Astrocyte (in vitro differentiated cells and primary cell): ENCODE measurements at places on chromosomes 12 and 14.

GRCh38 chr14:54805070-54805444, 97.6 kb downstream of the GCH1 start:
- DNase-seq: no peak

GRCh38 chr12:30515351-30515750, 180.3 kb downstream of the IPO8 start:
- DNase-seq: peak; percentile 27

DNA sequence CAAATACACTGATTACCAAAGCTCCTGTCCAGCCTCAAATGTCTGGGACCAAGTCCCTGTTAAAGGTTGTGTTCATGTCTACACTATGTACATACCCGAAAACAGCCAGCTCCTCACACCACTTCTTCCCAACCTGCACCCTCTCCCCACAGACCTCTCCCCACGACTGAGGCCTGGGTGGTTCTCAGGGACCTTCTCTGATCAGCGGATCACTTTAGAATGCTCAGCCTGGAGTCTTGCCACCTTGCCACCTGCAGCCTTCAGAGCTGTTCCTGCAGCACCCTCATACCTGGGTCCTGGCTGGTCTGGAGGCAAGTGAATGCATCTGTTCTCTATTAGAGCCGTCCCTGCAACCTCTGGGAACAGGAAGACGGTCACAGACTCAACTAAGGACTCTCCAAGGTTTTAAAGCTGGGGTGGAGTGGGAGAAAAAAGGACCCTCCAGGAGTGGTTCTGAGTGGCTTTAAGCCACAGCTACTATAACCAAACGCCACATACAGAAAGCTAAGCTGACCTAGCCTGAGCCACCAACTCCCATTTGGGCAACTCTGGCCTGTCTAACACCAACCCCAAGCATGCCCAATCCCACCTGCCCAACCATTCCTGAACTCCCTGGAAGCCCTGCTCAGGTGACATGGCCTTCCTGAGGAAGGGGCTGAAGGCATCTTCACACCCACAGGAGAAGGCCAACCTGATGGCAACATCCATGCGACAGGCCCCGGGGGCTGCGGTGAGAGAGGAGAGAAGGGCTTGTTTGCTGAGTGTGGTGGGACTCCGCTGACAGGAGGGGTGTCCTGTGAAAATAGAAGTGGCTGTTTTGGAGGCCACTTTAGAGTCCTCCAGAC, 8.6 kb downstream of the KRT2 start:
- DNase-seq: no peak

- no peak for DNase-seq
Observed at GRCh38 chr14:100329233-100330006, 6.3 kb downstream of the SLC25A47 start.

DNA sequence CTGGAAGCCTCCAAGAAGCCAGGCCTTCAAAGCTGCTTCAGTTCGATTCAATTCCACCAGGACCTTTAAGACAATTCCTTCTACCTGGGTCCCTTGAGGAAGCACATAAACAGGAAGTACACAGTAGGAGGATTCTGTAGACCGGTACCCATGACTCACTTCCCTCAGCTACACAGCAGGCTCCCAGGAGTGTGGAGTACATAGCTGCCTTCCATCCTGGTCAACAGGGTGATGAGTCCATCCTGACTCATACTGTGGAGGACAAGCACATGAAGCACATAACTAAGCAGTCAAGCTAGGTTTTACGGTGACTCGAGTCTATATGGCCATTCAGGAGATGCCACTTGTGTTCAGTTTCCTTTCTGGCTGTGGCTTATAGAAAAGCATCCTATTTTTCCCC, 197.6 kb upstream of the RBM19 start:
- DNase-seq: peak; percentile 16

DNA sequence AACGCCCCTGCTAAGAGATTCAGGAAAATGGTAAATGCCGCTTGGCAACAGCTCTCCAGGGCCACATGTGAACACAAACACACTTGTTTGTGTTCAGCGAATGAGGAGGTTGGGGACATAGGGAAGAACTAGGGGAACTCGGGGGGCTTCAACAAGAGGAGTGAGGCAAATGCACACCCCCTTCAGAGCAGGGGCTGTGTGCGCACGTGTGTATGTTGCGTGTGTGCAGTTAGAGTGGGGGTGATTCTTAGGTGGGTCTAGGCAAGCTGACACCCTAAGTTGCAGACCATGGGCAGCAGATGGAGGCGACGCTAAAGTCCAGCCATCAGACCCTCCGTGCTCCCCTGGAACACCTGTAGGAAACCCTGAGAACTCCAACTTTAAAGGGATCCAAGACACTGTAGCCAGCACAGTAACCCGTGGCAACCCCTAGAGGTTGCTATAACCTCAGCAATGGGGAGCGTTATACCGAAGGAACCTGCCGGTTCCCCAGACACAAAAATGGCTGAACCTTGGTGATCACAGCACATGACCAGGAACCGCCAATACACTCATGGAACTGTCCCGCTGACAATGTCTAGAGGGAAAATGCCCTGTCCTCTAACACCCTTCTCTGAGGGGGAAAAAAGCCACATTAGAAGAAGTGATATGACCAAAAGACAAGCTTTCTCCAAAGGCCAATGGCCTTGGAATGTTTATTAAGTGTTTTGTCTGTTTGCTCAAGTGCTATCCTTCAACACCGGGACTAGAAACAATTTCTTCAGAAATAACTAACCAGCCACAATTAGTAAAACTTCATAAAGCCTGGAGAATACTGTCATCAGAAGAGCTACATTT, 86.5 kb upstream of the CEP83 start:
- peak; percentile 52 for DNase-seq

- DNase-seq: no peak
Observed at GRCh38 chr14:100268591-100269207, 29.8 kb downstream of the YY1 start.

DNA sequence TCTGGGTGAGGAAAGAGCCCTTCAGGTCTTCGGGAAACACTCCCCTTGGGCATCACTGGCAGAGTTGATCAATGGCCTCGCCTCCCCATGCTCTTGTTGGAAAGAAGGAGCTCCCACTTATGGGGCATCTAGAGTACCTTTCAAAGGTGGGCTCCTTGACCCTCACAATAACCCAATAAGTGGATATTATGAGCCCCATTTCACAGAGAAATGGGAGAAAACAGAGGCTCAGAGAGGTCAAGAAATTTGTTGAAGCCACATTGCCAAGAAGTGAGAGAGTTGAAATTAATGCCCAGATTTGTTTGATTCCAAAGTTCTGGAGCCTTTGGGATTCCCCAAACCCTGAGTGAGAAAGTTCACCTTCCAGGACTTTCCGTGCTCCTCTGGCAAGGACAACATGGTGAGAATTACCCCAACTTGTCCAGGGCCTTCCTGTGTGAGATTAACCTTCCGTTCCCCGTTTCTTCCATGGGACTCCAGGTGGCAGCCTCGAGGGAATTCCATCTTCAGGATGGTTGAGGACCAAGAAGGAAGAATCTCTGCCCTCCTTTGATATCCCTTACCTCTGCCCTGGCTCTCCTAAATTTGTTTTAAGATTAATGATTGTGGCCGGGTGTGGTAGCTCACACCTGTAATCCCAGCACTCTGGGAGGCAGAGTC, 7.5 kb upstream of the CHD4 start:
- DNase-seq: no peak

- peak; percentile 62 for DNase-seq
Observed at GRCh38 chr12:94109160-94109559, 39.2 kb upstream of the PLXNC1 start.

DNA sequence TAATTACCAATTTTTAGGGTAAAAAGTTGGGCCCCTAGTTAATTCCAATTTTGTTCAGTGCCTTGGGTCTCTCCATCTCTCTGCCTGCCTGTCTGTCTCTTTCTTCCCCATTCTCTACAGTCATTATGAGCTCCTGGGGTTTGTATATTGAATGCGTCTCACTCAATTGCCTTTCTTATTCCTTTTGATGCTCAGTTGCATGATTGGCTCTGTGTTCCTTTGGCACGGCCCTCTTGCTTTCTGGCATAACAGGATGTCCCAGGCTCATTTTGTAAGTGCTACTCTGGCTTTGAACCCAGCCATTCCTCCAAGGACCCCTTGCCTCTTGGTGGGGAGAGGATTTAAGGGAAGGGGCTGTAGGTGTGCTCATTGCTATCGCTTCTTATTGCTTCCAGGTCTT, 35.6 kb downstream of the ZNF664 start:
- DNase-seq: no peak

DNA sequence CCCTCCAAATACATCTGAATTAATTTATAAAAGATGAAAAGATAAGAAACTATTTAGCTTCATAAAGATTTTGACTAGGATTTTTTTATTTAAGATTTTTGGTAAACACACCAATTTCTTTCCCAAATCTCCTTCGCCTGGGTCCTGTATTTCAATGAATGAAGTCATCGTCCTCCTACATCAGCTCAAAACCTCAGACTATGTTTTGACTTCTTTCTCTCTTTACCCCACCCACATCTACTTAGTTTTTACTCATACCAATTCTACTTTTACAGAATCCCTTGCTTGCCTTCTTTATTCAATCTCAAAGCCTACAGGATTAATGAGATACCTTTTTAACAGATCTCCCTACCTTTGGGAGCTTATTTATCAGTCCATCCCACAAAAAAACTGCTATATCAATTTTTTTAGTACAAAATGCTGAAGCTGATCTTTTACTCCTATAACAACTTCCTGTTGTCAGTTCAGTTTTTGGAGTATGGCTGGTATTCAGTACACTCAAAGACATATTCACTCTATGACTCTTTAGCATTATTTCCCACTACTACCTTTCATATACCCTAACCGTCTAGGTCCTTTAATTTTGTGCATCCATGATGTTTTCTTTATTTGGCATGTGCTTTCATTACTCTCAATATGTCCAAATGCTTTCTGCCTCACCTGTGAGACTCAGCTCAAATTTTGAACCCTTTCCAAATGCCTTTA, 18.7 kb upstream of the CCDC91 start:
- DNase-seq: no peak

DNA sequence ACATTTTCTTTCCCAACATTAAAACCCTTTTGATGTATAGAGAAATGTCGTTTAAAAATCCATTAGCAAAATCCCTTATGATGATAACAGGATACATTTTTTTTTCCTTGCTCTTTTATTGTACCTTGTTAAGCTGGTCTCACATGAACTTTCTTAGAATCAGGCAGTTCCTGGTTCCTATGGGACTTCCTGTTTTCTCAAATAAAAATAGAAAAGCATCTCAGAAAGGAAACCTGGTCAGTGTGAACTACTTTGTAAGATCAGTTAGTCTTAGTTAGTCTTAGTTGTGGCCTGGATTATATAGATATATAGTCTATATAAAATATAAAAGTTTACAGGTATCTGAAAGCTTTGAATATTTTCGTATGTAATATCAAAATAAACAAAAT, 40.3 kb downstream of the LEMD3 start:
- no peak for DNase-seq

GRCh38 chr12:80938397-80938796, 663 bp upstream of the LIN7A start:
- no peak for DNase-seq

DNA sequence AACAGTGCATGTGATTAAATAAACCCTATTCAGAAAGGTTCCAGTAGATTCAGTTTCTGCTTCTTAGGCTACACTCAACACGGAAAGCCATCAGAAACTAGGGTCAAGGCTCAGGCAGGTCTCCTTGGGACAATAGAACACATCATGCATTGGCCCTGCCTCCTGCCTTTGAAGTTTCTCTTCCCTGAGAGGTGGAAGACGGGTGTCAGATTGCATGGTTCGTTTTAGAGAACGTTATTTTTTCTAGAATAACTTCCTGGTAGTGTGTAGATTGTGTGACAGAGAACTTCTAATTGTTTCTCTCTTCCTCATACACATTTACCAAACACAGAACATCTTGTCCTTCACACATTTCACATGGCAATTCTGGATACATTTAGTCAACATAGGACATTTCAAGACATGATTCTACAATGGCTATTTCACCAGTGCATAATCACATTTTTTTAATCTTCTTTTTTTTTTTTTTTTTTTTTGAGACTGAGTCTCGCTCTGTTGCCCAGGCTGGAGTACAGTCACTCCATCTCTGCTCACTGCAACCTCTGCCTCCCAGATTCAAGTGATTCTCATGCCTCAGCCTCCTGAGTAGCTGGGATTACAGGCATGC, 106.6 kb upstream of the AMN1 start:
- DNase-seq: no peak

DNA sequence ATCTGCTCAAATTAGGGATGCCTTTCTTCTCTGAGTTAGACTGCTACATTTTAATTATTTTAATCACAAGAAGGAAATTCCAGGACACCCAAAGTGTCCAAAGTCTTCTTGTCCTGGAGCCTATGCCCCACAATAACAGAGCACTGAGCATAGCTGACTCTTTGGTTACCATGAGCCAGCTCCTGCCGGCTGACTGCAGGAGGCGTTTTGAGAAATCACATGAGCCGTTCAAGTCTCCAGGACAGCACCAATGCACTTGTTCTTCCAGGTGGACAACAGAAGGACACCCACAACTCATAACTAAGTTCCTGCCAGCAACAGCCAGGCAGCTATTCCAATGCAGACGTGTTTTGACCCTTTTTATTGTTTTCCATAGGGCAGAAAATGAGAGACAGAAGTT, 46.0 kb upstream of the SRSF5 start:
- no peak for DNase-seq

DNA sequence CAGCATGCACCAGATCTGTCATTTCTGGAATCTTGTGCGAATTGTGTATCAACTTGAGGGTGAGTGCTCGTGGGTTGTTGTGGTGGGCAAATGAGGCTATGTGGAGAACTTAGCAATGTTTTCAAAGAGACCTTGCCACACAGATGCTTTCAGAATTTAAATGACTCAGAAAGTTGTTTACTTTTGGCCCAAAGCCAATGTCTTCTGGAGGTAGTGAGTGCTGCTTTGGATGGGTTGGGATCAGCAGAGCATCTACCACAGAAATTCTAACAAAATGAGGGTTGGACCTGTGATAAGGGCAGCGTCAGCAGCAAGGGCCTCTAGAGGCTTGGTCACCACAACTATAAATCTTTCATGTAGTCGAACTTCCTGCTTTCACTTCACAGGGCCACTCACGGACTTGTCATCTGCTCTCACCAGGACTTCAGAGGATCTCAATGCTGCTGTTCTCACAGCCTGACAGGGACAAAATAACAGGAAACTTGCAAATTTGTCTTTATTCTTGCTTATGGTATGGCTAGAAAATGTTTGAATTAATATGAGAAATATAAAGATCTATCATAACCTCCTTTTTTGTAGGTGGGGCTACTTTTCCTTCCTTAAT, 111.4 kb downstream of the DACT1 start:
- peak; percentile 99 for DNase-seq

GRCh38 chr12:117045160-117046010, 53.8 kb downstream of the TESC start:
- DNase-seq: no peak

GRCh38 chr14:99728231-99728920, 44.3 kb downstream of the CYP46A1 start:
- no peak for DNase-seq

DNA sequence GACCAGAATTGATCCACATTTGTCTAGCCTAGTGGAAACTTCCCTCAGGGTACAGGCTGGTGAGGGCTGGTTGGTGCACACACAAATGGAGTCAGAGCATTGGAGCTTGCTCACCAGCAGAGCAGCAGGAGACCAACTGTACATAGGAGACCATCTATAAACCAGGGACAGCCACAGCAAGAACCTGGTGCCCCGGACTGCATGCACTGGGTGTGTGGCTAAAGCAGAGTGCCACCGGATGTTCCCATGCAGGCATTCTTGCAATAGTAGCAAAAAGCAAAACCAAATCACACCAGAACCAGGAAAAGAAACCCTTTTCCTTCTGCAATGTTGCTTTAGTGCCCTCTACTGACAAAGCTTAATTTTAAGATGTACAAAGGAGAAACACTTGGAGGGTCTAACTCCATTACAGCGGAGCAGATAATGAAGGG, 136.4 kb downstream of the MDGA2 start:
- DNase-seq: no peak

GRCh38 chr12:12898911-12899511, 7.6 kb downstream of the GPRC5A start:
- no peak for DNase-seq
